Germinal center (tissue), 1 donor: ENCODE measurements at places on chromosomes 12 and 14.

GRCh38 chr12:120887253-120888043, 16.7 kb downstream of the SPPL3 start:
- DNase-seq, result no peak

- DNase-seq, result no peak
Measured at GRCh38 chr12:87812030-87812429, 217.2 kb downstream of the C12orf50 start.

- no peak for DNase-seq
Measured at GRCh38 chr12:59716043-59716442, 120.2 kb downstream of the SLC16A7 start.

- no peak for DNase-seq
Measured at GRCh38 chr12:93773122-93773871, 96.1 kb downstream of the CRADD start.

DNA sequence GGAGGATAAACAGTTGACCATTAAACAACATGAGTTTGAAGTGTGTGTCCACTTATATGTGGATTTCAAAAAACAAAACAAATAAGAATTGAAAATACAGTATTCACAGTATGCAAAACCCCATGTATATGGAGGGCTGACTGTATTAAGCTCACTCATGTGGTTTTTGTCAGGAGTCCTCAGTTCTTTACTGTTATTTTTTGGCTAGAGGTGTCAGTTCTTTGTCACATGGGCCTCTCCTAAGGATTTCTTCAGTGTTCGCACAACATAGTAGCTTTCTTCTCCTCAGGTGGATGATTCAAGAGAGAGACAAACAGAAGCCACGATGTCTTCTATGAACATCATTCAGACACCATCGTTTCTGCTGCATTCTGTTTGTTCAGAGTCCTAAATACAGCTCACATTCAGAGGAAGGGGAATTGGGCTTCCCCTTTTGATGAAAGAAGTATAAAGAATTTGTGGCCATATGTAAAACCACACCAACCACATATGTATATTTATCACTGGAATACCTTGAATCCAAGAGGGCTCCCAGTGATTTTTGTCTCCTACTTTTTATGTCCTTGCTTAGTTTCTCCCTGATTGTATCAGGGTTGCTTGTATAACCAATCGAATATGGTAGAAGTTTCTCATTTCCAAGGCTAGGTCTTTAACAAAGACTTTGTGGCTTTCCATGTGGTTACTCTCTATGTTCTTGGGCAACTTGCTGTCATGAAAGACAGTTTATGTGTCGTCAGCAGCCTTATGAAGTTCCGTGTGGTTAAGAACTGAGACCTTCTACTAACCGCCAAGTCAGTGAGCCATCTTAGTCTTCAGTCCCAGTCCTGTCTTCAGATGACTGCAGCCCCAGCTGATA, 18.9 kb downstream of the MNAT1 start:
- peak; percentile 13 for DNase-seq

DNA sequence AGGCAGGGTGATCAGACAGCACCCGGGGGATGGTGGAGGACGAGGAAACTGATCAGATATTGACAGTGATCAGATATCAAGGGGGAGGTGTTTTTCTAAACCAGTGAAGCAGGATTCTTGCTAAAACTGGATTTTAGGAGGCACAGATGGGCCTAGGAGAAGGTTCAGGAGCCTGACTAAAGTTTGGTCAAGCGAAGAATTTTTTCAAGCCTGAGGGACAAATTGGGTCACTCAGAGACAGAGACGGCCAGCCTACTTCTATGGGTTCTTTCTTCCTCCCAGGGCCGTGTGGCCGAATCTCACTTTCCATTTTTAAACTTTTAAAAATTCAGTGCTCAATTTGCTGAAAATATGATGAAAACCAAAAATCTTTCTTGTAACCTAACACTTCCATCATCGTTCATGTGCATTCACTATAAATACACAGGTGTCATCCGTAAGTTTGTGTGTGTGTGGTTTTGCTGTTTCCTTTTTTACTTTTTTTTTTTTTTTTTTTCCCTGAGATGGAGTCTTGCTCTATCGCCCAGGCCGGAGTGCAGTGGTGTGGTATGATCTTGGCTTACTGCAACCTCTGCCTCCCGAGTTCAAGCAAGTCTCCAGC, 68.5 kb downstream of the RIN3 start:
- no peak for DNase-seq

- DNase-seq, result no peak
Measured at GRCh38 chr14:80944861-80945617, 3.5 kb upstream of the CEP128 start.

GRCh38 chr12:122856999-122857671, 21.9 kb downstream of the HIP1R start:
- no peak for DNase-seq

- no peak for DNase-seq
Measured at GRCh38 chr12:111276146-111276545, 92.7 kb downstream of the PHETA1 start.

DNA sequence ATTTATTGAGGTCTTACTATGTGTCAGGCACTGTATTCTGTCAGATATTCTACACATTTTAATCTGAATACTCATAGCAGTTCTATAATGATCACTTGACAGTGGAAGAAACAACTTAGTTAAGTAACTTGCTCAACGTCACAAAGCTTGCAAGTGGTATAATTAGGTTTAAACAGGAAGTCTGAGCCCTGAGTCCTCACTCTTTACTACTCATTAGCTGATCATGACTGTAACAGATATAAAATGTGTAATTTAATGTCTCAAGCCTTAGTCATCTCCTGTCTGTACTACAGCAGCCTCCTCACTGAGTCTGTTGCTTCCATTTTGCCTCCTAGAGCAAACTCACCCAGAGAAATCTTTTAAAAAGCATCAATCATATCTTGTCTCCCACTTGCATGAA, 38.9 kb downstream of the PPP4R4 start:
- no peak for DNase-seq

- no peak for DNase-seq
Measured at GRCh38 chr14:71527838-71528237, 404.4 kb upstream of the RGS6 start.
